ENCODE measurements at places on chromosomes 3 and 15.

DNA sequence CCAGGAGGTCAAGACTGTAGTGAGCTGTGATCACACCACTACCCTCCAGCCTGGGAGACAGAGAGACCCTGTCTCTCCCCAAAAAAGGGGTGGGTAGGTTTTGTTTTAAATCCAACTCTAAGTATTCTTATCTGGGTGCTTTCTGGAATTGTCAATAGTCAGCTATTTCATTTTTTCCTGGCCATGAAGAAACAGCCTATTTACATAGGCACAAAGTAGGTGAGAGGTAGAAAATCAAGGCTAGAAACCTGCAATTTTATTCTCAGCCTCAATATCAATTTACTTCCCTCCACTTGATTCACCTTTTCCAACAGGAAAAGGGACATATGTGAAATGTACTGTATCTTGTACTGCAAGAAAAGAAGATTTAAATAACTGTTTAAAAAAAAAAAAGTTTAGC lies 45.9 kb downstream of the CSNK1G1 start:
- H3K4me3 ChIP-seq = no peak overlapping the region
- H3K27ac ChIP-seq = no peak overlapping the region
- no peaks in the 10 kb centered on the region for H3K27me3 ChIP-seq
- peaks cover 4% of the 10 kb centered on the region for H3K4me1 ChIP-seq

GRCh38 chr3:126927846-126928245 lies 55.1 kb upstream of the PLXNA1 start:
- H3K4me1 ChIP-seq = peaks cover 2% of the 10 kb centered on the region
- H3K36me3 ChIP-seq = no peaks in the 10 kb centered on the region
- no peak for DNase-seq
- H3K4me3 ChIP-seq = no peak overlapping the region

GRCh38 chr3:43260412-43260811 lies 25.9 kb upstream of the SNRK start:
- H3K27ac ChIP-seq = no peak overlapping the region
- DNase-seq = no peak
- H3K4me3 ChIP-seq = no peak overlapping the region
- H3K27me3 ChIP-seq = peaks cover 8% of the 10 kb centered on the region
- H3K36me3 ChIP-seq = no peaks in the 10 kb centered on the region
- peaks cover 9% of the 10 kb centered on the region for H3K4me1 ChIP-seq

GRCh38 chr3:178676942-178677790 lies 140.9 kb downstream of the KCNMB2 start:
- no peak overlapping the region for H3K27ac ChIP-seq
- DNase-seq = no peak
- no peaks in the 10 kb centered on the region for H3K4me1 ChIP-seq
- H3K4me3 ChIP-seq = no peak overlapping the region

- no peaks in the 10 kb centered on the region for H3K4me1 ChIP-seq
- H3K36me3 ChIP-seq = no peaks in the 10 kb centered on the region
- no peak overlapping the region for H3K4me3 ChIP-seq
- DNase-seq = no peak
- no peak overlapping the region for H3K27ac ChIP-seq
Measured at GRCh38 chr3:72042397-72043203, 257.7 kb upstream of the PROK2 start.

DNA sequence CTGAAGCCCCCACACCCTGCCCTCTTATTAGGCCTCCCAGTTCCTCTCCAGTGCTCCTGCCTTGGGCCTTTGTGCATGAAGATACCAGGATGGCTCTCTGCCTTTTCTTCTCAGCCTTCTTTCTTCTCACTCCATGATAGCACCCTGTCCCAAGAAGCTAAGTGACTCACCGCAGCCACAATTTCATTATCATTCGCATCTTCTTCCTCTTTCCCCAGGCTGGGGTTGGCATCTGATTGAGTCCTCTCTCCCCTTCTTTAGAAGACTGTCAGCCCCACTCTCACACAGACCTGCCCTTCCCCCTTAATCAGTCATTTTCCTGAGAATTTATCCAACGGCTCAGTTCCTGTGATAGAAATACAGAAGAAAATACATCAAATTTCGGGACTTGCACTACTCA lies 102.0 kb downstream of the STAC start:
- DNase-seq = no peak
- no peak overlapping the region for H3K4me3 ChIP-seq
- no peaks in the 10 kb centered on the region for H3K36me3 ChIP-seq
- no peaks in the 10 kb centered on the region for H3K4me1 ChIP-seq

DNA sequence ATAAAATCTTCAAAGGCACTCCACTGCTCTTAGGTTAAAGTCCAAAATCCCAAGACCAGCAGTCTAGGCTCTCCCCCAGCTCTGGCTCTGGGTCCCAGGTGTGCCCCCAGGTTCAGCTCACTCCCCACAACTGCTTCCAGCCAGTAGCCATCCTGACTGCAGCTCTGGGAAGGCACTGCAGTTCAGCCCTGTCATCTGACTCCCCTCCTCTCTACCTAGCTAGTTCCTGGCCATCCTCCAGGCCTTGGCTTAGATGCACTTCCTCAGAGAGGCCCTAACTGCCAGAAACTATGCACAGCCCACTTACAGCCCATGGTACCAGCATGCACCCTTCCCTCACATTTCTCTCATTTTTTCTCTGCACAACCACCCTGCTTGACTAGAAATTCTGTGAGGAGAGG lies 25.5 kb downstream of the TBC1D2B start:
- H3K4me3 ChIP-seq = no peak overlapping the region
- no peak for DNase-seq
- H3K36me3 ChIP-seq = peaks cover 47% of the 10 kb centered on the region
- H3K27me3 ChIP-seq = no peaks in the 10 kb centered on the region
- peaks cover 92% of the 10 kb centered on the region for H3K4me1 ChIP-seq

- no peaks in the 10 kb centered on the region for H3K27me3 ChIP-seq
- H3K27ac ChIP-seq = no peak overlapping the region
- no peak overlapping the region for H3K4me3 ChIP-seq
- no peak for DNase-seq
- no peaks in the 10 kb centered on the region for H3K4me1 ChIP-seq
- no peaks in the 10 kb centered on the region for H3K36me3 ChIP-seq
Measured at GRCh38 chr15:54547491-54547890, 569.2 kb downstream of the UNC13C start.

GRCh38 chr15:100949691-100950090 lies 30.5 kb downstream of the LRRK1 start:
- no peak overlapping the region for H3K27ac ChIP-seq
- DNase-seq = no peak
- no peak overlapping the region for H3K4me3 ChIP-seq
- H3K36me3 ChIP-seq = no peaks in the 10 kb centered on the region
- no peaks in the 10 kb centered on the region for H3K4me1 ChIP-seq

DNA sequence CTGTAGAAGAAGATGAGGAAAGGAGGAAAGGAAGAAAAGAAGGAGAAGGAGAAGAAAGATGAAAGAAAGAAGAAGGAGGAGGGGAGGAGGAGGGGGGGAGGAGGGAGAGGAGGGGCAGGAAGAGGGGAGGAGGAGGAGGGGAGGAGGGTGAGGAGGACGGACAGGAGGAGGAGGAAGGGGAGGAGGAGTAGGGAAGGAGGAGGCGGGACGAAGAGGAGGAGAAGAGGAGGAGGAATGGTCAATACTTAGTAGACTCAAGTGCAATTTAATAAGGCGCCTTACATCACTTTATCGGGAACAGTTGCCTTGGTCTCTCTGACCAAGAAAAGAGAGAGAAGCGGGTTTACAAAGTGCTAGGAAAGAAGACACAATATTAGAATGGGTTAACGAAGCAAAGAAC lies 23.7 kb upstream of the NR2E3 start:
- peaks cover 9% of the 10 kb centered on the region for H3K27me3 ChIP-seq
- DNase-seq = no peak
- H3K4me3 ChIP-seq = no peak overlapping the region
- no peaks in the 10 kb centered on the region for H3K36me3 ChIP-seq
- no peak overlapping the region for H3K27ac ChIP-seq

Data from activated naive CD4-positive, alpha-beta T cell treated with anti-CD3 and anti-CD28 coated beads, Interleukin-2, amount 10 ng/mL, durations not matched to agents 7 days and 5 days (primary cell).